ENCODE measurements at places on chromosomes 3 and 15.

DNA sequence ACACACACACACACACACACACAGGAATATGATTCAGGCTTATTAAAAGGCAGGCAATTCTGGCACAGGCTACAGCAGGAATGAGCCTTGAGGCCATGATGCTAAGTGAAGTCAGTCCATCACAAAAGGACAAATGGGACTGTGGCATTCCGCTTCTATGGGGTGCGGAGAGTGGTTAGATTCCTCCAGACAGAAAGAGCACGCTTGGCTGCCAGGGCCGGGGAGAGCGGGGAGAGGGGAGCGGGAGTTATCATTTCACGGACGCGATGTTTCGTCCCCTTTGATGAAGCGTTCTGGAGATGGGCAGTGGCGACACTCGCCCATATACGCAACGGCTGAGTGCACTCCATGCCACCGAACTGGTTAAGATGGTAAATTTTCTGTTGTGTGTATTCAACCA, 58.5 kb upstream of the FAM174B start:
- DNase-seq, result no peak

DNA sequence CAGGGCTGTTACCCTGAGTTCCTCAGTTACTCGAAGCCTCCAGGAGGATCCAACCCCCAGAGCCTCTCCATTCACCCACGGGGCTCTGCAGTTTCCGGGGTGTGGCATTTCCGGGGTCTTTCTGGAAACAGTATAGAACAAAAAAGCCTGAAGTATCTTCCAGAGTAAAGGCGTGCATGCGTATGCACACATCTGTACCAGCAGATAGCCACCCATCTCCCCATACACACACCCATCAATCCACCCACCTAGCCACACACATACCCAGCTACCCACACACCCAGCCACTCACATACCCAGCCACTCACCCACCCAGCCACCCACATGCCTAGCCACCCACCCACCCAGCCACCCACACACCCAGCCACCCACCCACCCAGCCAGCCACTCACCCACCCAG, 2.9 kb upstream of the DNAJB8 start:
- no peak for DNase-seq

DNA sequence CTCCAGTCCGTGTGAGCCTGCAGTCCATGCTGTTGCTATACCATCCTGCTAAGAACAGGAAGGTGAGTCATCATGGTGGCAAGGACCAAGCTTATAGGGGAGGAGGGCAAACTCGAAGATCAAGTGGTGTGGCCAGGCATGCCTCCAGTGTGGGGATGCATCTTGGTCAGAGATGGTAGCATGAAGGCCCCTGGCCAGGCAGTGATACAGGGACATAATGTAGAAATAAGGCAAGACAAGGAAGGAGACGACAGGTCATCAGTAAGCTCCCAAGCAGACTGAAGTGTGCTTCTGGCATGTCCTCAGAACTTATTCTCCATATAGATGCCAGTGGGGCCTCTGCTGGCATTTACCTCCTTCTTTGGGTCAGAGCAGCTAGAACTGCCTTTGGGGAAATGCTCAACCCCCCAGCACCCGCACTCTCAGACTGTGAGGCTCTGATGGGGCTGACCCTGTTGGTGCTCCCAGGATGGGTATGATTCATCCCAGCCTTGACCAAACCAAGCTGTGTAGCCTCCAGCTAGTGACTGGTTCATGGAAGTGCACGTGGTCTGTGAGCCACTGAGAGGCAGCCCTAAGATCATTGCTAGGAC, 52.5 kb upstream of the ATP2B2 start:
- no peak for DNase-seq

GRCh38 chr3:178059836-178060235, 476.4 kb upstream of the KCNMB2 start:
- no peak for DNase-seq

- DNase-seq, result no peak
Observed at GRCh38 chr3:175326041-175326440, 466.9 kb downstream of the NAALADL2 start.

- no peak for DNase-seq
Observed at GRCh38 chr3:186320862-186321568, 41.0 kb downstream of the DGKG start.

- DNase-seq, result no peak
Observed at GRCh38 chr15:40501487-40501886, 30.7 kb downstream of the CHST14 start.

GRCh38 chr3:66638717-66639116, 137.9 kb upstream of the LRIG1 start:
- DNase-seq, result no peak

DNA sequence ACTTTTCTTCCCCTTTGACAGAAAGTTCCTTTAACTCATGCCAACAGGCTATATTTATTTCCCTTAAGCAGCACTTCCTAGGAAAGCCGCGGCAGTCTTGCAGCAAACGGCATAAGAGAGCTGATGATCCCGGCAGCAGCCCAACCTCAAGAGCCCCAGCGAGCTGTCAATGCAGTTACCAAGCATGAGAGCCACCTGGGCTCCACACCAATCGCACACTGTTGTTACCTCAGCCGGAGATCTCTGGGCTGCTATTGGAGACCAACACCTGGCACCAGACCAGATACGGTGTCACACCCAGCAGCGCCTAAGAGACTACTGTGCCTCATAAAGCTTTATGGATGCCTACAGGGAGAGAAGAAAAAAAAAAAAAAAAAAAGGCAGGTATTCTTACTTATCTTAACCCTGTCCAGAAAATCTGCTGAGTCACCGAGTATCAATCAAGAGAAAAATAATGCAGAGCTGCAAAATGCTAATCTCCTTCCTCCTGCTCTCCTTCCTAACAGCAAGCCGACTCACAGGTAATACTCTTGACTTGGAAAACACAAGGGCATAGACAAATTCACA, 11.7 kb downstream of the ABCC5 start:
- no peak for DNase-seq

DNA sequence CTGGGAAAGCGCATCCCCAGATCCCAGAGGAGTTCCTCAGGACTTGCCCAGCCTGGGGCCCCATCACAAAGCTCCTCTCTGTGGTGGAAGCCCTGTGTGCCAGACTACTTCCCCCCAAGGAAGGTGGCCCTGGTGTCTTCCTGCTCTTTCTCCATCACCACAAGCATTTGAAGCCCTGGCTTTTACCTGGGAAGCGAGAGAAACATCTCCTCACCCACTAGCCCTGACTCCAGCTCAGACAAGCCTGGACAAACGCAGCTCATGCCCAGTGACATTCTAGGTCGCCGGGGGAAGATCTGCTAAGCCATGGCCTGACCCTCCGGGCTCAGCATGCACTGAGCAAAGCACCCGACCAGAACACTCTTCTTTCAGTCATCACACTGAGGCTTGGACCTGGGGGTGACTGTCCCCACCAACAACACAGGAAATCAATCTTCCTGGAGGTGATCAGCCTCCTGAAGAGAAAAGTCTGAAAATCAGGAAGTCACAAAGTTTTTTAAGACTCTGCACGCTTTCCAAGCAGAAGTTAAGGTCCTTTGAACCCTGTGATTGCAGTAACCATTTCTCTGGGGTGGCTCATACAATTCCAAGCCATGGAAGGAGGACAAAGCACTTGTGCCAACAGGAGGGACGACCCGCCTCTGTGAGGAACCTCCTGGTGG, 40.8 kb downstream of the KLHL25 start:
- no peak for DNase-seq

GRCh38 chr15:97215629-97216028, 744.9 kb upstream of the ARRDC4 start:
- no peak for DNase-seq

- no peak for DNase-seq
Observed at GRCh38 chr15:60764408-60764963, 285.5 kb upstream of the ICE2 start.

GRCh38 chr15:85302271-85302670, 78.1 kb upstream of the AKAP13 start:
- DNase-seq, result no peak

GRCh38 chr3:140378571-140379340, 299.1 kb upstream of the TRIM42 start:
- DNase-seq, result no peak

DNA sequence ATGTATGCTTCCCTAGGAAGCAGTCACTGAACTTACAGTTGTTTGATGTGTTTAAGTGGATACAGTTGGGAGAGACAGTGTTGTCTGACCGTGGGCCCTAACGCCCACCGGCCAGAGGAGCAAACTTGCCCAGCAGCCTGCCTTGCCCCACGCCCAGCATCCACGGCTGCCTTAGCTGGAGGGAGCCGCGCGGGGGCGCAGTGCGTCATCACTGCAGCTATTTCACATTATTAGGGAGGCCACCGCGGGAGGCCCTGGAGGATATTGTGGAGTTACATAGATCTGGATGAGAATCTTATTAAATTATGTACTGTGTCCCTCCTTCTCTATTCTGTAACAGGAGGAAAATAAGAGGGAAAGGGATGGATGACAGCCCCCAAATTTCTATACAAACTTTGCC, 267.2 kb downstream of the GABRG3 start:
- no peak for DNase-seq

GRCh38 chr15:52368402-52368801, 72.8 kb upstream of the MYO5C start:
- DNase-seq, result no peak

- no peak for DNase-seq
Observed at GRCh38 chr3:29169451-29169850, 111.4 kb upstream of the RBMS3 start.

DNA sequence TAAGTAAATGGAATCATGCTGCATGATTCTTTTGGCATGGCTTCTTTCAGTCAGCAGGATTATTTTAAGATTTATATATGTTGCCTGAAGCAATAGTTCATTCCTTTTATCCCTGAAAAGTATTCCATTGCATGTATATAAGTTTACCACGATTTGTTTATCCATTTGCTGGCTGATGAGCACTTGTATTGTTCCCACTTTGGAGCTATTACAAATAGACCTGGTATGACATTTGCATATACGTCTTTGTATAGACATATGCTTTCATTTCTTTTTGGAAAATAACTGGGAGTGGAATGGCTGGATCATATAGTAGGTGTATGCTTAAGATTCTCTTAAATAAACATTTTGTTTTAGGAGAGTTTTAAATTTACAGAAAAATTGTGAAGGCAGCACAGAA, 79.3 kb upstream of the CBLB start:
- DNase-seq, result no peak

- no peak for DNase-seq
Observed at GRCh38 chr15:57692709-57693108, 13.8 kb upstream of the POLR2M start.

DNA sequence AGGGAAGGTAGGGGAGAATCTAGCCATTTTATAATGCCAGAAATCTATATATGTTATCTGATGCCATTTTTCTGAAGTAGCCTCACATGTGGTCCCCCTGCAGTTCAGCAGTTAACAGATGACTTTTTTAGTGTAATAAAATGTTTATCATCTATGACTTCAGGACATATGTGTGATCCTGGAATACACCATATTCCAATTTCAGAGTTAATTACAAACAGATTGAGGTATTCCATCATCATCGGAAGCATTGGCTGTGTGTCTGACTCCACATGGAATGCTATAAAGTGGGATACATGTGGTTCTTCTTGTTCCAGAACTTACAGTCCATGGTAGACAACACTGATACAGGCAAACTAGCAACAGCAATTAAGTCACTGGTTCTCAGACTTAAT, 45.9 kb upstream of the LIMD1 start:
- DNase-seq, result no peak

DNA sequence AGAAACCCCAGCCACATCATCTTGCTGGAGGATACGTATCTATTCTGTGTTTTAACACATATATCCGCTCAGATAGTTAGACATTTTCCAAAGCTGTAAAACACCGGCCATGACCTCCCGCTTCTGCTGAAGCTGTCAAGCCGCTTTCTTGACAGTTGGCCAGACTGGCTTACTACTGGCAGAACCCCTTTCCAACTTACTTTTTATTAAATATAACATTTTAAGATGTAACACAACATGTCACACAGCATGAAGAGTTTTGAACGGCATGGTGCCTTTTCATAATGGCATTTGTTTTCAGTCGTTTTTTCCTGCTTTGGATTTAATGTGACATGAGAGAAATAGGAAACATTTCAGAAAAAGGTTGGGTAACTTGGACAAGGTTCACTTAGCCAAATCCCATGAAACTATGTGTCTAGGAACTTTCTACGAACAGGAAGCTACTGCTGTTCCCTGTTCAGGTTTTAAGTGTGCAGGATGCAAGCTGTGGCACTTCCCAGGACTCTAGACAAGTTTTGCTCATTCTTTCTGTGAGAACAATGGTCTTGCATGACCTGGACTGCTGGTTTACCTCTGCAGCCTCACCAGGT, 281.4 kb downstream of the THSD4 start:
- DNase-seq, result no peak

- DNase-seq, result no peak
Observed at GRCh38 chr3:120258009-120258408, 27.0 kb downstream of the GPR156 start.

DNA sequence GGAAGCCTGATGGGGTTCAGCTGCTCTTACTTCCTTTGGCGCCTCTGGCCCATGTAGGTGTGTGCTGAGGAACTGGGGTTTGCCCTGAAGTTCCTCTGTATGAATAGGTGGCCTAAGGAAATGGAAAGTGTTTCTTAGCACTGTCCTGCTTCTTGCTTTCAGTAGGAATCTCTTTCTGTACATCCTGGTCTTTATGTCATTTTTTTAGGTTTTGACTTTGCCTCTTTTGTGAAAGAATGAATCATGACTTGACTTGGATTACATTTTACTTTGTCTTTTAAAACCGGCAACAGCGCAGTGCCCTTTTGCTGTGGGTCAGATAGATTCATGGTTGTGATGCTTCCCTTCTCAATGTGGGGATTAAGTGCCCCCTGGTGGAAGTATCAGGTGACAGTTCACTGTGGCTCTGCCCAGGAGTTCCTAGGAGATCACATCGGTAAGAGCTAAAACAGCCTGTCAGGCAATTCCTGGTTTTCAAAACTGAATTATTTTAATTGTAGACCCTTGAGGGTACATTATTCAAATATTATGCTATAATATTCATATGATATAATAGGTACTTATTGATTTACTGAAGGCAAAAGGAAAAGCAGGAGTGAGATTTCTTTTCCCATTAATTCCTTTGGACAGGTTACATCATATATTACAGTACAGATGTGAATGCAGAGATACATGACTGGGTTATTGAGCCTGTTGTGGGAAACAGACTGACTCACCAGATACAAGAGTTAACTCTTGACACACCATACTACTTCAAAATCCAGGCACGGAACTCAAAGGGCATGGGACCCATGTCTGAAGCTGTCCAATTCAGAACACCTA, 95.4 kb downstream of the HCN4 start:
- peak; percentile 42 for DNase-seq

DNA sequence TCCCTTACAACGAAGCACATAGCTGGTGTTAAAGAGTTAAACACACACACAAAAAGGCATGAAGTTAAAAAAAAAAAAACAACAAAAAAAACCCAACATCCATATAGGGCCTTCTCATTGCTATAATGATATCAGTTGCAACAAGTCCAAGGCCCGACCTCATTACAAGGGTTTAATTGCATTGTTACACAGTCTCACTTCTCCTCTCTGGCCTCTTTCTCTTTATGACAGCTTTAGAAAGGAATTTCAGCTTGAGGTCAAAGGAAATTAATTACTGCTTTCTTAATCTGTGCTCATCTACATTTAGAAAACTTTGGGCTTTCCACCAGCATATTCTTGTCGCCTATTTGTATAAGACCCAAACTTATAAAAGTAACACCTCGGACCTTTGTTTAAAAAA, 342.1 kb downstream of the NR2F2 start:
- DNase-seq, result no peak

- peak; percentile 39 for DNase-seq
Observed at GRCh38 chr3:45760878-45761711, 35.2 kb downstream of the SLC6A20 start.

Data from HepG2 (cell line).